Activated CD4-positive, alpha-beta T cell treated with anti-CD3 and anti-CD28 coated beads, Interleukin-2, amount 10 ng/mL, durations not matched to agents 24 days and 14 days (primary cell): ENCODE measurements at places on chromosomes 6 and 20.

- DNase-seq: no peak
Measured at GRCh38 chr6:108868647-108869046, 20.4 kb downstream of the ARMC2 start.

DNA sequence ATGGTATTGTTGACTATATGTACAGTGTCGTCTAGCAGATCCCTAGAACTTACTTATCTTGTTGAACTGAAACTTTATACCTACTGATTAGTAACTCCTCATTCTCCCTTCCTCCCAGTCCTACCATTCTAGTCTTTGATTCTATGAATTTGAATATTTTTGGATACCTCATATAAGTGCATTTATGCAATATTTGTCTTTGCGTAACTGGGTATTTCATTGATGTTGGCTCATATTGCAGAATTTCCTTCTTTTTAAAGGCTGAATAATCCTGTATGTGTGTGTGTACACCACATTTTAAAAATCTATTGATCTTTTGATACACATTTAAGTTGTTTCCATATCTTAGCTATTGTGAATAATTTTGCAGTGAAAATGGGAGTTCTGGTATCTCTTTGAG is 119.9 kb downstream of the SOX4 start:
- DNase-seq: no peak

- no peak for DNase-seq
Measured at GRCh38 chr20:48791666-48792071, 36.1 kb downstream of the PREX1 start.

DNA sequence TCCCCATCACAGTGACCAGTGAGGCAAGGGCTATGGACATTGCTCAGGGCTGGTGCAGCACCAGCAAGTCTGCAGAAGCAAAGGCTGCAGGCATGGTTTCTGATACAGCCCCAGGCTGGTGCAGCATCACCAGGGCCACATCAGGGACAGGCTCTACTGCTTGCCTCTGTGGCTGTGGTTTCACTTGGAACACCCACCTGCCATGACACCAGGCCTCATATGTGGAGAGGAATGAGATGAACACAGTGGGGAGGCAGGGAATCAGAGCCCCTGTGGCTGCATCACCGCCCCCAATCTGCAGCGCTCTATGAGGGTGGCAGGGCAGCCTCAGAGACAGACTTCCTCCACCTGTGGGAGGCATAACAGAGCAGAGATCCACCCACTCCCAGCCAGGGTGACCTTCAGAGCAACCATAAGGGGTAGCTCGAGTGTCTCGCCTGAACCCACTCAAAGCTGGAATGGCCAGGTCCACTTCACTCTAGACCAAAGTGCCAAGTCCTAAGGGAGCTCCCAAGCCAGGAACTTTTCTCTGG is 7.9 kb downstream of the RING1 start:
- DNase-seq: no peak

- no peak for DNase-seq
Measured at GRCh38 chr20:17783671-17784070, 83.9 kb downstream of the BANF2 start.

GRCh38 chr6:36976007-36976264 is 10.1 kb downstream of the MTCH1 start:
- DNase-seq: no peak

DNA sequence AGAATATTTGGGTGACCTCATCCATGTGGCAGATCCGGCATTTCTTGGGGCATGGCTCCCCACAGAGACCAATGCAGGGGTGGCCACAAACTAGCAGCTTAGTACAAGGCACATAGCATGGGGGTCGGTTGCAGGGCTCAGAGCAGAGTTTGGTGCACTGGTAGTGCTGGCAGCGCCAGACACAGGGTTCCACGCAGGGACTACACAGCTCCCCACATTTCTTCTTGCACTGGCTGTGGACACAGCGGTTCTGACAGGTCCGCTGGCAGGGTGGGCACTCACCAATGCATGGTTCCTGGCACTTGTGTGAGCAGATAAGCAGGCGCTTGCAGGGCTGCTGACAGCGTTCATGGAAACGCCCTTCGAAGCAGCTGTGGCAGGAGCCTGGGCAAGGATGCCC is 29.1 kb downstream of the DDX27 start:
- DNase-seq: no peak

- DNase-seq: no peak
Measured at GRCh38 chr6:53458105-53458866, 86.6 kb downstream of the GCLC start.

GRCh38 chr6:85435851-85436250 is 14.0 kb upstream of the NT5E start:
- no peak for DNase-seq
